ENCODE measurements at places on chromosomes 2 and 18.
A peak's percentile ranks its signal among the peaks of the same experiment; 100 is the strongest.

- no peak for DNase-seq
Observed at GRCh38 chr2:27493948-27494283, 1.1 kb downstream of the FNDC4 start.

- peak; percentile 81 for DNase-seq
Observed at GRCh38 chr2:86704459-86704971, 15.6 kb upstream of the RMND5A start.

- DNase-seq: no peak
Observed at GRCh38 chr18:46445522-46446313, 211.3 kb downstream of the LOXHD1 start.

GRCh38 chr18:13374096-13374467 is 155.5 kb downstream of the LDLRAD4 start:
- no peak for DNase-seq

GRCh38 chr2:54555318-54555837 is 99.3 kb downstream of the SPTBN1 start:
- DNase-seq: no peak

DNA sequence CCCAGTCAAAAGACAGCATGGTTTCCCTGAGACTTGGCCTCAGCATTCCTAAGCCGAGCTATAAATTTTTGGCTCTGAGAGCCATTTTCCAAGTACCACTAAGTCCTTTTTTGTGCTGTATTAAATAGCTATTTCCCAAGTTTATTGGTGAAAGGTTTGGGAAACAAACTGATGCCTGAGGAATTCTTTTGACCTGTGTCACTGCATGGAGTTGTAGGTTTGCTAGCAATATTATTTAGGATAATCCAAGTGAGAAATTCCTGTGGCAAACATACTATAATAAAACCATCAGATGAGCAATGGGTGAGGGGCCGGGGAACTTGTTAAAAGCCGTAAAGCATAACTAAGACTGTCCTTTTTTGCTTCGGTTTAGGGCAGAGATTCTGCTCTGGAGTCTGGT is 28.4 kb downstream of the ARHGAP28 start:
- DNase-seq: peak; percentile 97

GRCh38 chr18:68172842-68173549 is 541.9 kb downstream of the TMX3 start:
- DNase-seq: no peak

- DNase-seq: no peak
Observed at GRCh38 chr2:235757212-235757611, 263.4 kb downstream of the AGAP1 start.

DNA sequence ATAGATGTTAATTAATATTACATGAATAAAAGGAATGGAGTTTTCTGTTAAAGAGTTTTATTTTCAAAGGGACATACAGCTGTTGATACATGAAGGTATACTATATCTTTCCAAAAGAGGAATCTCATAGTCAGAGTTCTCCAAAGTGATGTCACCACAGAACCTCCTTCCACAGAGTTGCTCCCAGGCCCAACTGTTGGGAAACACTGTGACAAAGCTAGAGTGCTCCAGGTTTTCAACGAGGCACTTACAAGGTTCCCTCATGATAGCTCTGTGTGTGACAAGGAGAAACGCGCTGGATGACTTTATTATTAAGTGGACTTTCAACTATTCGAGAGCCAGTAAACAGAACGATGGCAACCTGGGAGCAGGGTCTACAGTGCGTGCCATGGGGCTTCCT is 33.5 kb downstream of the PTPN18 start:
- DNase-seq: no peak

DNA sequence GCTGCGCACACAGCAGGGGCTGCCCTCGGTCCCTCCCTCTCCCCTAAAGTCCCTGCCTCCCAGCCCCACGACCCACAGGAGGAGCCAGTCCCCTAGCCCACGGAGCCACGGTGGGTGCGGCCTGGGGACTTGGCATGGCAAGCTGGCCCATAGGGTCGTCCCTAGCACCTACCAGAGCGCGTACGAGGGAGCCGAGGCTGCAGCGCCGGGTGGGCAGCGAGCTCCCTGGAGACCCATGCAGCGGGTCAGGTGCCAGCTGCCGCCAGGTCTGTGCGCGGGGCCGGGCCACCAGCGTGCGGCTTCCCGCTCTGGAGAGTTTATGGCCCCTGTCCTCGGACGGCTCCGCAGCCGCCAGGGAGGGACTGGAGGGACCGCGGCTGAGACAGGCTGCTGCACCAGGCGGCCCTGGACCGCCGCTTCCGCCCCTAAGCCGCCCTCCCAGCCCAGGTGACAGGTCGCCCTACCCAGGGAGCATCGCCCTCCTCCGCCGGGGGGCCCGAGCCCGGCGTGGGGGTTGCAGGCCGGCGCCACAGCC is 273.6 kb downstream of the CCDC74A start:
- DNase-seq: no peak

DNA sequence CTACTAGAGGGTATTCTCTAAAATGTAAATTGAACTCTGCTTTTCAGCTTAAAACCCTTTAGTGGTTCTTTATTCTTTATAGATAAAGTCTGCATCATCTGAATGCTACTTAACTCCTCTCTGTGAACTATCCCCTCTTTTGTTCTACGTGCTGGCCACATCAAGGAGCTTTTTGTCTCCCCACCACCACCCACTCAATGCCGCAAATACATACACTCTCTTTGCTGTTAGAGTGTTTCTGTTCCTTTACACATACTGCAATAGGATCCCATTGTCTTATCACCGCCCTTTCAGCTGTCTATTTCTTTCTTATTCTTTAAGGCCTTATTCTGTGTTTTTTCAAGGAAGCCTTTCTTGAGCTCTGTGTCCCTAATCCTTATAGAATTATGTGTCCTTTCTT is 83.3 kb downstream of the EML4 start:
- DNase-seq: no peak

GRCh38 chr2:211347328-211347727 is 790.9 kb downstream of the CPS1 start:
- no peak for DNase-seq

DNA sequence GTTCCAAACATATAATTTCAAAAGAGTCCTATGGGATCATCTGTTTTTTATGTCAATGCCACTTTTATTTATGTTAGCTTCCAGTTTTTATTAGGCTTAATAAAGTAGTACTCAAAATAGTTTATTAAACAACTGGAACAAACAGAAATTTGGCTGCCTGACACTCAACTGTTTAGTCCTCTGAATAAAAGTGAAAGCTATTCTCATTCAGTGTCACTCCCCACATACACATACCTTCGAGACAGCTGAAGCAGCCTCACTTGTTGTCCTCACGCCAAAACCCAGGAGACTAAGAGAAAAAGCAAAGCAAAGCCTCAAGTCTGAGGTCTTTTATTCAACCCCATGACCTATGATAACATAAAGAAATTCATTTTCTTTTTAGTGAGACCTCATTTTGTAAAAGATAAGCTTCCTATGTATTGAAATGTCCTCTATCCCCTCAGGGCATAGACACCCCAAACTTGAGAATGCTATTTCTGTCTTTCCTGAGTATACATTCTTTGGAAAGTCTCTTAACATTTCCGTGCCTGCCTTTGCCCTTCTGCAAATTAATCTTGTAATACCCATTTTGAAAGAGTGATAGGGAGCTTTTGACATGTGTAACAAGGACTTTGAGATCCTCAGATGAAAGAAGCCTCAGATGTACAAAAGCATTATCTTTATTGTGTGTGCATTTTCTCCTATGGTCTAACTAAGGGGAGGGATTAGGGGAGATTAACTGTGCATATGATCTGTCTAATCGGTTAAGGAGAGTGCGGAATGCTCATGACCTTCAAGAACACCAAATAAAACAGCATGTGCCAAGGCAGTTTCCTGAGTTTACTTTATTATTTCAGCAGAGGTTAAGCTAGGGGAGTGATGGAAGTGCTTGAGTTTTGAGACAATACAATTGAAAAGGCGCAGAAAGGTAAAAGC is 1523.7 kb upstream of the PIK3C3 start:
- no peak for DNase-seq

- peak; percentile 74 for DNase-seq
Observed at GRCh38 chr2:147567136-147567535, 277.7 kb upstream of the ACVR2A start.

- DNase-seq: no peak
Observed at GRCh38 chr18:41933778-41934177, 21.3 kb upstream of the PIK3C3 start.

DNA sequence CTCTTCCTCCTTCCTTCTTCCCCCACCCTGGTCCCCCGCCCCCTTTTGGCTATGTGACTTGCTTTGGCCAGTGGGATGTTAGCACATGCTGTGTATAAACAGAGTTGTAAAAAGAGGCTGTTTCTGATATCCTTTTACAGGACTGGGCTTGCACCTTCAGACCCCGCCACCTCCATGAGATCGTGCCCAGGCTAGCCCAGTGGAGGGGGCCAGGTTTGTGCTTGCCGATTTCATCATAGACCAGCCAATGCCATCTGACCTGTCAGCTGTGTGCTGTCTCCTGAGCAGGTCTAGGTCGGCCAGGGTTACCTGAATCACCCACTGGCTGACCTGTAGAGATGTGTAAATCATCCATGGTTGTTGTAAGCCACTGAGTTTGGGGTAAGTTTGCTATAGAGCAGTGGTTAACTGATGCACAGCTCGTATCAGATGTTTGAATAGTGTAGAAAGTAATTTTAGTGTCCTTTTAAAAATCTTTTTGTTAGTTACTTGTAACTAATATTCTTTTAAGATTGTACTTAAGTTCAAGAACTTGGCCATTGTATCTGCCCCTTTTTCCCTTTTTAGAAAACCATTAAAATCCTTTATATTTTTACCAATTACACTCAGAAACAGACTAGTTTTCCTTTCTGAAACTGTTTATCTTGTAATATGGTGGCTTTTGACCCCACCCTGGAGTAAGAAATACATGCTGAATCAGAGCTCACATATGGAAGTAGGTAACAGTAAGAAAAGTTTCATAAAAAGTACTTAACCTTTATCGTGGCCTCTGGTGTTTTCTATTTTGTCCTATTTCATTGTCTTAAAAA is 122.0 kb upstream of the MGAT5 start:
- DNase-seq: no peak

DNA sequence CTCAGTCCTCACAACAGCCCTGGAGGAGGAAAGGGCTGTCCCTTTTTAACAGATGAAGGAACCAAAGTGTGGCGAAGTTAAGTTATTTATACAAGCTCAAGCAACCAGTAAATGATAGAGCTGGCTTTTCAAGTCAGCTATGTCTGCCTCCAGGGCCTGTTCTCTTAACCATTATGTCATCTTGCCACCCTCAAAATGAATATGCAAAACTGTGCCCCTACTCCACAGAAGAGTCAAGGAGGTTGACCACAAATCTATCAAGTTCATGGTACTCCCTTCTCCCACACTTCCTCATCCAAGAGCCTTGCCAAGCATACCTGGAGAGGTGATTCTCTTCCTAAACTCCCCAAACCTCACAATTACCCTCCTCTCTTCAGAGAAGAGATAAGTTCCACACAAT is 37.3 kb upstream of the CREB1 start:
- no peak for DNase-seq

GRCh38 chr2:18771212-18771611 is 181.8 kb upstream of the NT5C1B start:
- DNase-seq: no peak

GRCh38 chr2:128832946-128833663 is 514.4 kb upstream of the HS6ST1 start:
- DNase-seq: no peak

GRCh38 chr2:134739236-134739878 is 20.6 kb upstream of the TMEM163 start:
- DNase-seq: no peak

- DNase-seq: peak; percentile 99
Observed at GRCh38 chr2:222993920-222994650, 57.9 kb upstream of the KCNE4 start.

DNA sequence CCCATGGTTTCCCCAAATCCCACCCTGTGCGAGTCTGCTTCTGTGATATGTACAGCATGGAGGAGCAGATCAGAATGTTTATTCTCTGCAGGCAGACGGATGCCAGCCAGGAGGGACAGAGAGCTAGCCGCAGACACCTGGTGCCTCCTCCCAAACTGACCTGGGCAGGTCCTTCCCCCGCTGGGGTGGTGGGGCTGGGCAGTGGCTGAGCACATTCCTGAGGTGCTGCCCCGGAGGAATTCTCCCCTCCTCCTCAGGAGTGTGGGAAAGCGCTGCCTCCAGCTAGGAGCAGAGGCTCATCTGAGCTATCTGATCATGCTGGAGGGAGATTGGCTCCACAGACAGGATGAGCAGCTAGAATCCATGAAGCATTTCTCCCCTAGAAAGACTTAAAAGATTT is 21.7 kb downstream of the C2orf92 start:
- DNase-seq: no peak

GRCh38 chr2:36270758-36271157 is 84.8 kb upstream of the CRIM1 start:
- DNase-seq: no peak

- DNase-seq: no peak
Observed at GRCh38 chr2:168529054-168529833, 73.2 kb downstream of the CERS6 start.

DNA sequence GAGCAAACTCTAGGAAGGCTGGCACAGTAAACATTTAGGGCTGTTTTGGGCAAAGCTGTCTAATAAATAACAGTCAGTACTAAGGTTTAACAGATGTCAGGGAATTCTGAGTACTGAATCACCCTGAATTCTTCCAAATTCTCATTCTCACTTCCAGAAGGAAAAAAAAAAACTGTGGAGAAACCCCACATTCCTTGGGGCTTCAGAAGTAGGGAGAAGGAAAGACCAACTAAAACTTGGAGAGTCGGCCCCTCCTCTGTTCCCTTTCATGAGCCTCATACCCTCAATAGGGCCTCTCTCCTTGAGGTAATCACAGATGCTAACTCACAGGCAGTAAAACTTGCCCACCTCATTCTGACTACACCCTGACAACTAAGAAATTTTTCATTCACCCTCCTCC is 62.1 kb downstream of the CCDC148 start:
- peak; percentile 22 for DNase-seq

- DNase-seq: no peak
Observed at GRCh38 chr18:46587600-46587999, 69.4 kb downstream of the LOXHD1 start.

DNA sequence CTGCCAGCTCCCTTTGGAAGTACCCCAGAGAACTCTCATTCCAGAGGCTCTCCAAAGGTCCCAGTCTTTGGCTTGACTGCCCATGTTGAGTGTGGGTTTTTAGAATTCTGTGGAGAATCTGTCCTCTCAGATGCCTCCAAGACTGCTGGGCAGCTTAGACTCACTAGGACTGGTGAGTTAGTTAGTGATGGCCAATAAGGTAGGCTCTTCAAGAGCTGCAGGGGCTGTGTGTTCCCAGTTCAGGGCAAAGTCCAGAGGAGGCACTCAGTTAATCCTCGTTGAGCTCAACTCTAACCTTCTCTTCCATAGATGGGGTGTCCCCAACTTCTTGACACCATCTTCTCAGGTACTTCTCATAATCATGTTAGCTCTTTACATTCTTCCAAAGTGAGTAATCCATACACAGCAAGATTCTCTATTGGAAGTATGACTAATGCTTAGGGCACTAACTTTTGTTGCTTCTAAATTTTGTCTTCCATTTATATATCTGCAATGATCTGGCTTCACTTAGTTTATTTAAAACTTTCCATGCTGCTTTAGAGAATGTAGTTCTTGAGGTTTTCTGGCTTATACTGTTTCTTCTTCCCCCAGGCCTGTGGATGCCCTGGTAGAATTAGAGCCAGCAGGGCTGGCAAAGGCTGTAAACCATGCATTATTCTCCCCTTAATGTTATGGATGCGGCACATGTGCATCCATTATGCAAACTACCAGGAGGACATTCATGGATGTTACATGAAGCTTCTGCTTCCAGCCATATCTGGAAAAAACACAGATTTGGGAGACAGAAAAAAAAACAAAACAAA is 88.9 kb downstream of the POLE4 start:
- DNase-seq: peak; percentile 73
